Nucleus accumbens (tissue), 56 donors: ENCODE measurements at places on chromosomes 12 and 14.

GRCh38 chr12:80805106-80805505, 88.4 kb downstream of the MYF5 start:
- no peak for DNase-seq

- DNase-seq: peak; percentile 83
These were observed 22.8 kb downstream of the TPCN1 start for GRCh38 chr12:113244047-113244460.

DNA sequence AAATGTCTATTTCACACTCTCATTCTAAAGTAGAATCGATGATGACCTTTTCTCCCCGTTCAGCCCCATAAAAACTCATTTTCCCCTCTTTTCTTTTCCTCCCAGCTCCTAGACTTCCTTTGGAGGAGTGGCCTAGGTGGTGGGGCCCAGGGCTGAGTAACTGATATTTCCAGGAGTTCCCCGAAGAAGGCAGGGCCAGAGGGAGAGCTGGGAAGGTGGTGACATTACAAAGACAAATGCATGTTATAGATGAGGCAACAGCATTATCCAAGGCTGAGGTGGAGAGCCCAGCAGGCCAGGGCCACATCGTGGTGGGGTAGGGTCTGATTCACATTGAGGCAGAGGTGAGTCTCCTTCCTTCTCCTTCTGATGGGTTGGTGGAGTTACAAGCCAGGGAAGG, 22.2 kb upstream of the HDAC7 start:
- no peak for DNase-seq

- no peak for DNase-seq
These were observed 329.8 kb upstream of the TMPO start for GRCh38 chr12:98185606-98186005.

- no peak for DNase-seq
These were observed 17.0 kb downstream of the NOC4L start for GRCh38 chr12:132161036-132161781.
